Vagina (tissue), 2 donors: ENCODE measurements at places on chromosomes 3 and 15. TPM values are rescaled to one million over a fixed set of nuclear protein-coding genes. Genes with fewer than 3 reads are reported as not detected.

GOLGA6L7 gene
- not detected for total RNA-seq

DNA sequence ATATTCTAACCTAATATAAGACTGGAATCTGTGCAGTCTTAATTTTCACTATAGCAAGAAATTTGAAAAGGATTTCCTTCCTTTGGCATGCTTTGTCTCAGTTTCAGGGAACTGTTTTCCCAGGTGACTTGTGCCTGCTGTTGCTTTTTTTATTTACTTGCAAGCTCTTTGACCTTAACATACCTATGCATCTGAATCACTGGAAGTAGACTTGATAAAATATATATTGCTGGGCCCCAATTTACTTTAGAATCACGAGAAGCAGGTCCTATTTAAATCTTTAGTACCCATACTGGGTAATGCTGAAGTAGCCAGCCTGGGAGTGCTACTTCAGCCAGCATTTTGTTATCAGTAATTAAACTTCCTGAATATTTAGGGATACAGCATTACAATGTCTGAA lies 257.9 kb upstream of the ALCAM start:
- no peak for DNase-seq

DNA sequence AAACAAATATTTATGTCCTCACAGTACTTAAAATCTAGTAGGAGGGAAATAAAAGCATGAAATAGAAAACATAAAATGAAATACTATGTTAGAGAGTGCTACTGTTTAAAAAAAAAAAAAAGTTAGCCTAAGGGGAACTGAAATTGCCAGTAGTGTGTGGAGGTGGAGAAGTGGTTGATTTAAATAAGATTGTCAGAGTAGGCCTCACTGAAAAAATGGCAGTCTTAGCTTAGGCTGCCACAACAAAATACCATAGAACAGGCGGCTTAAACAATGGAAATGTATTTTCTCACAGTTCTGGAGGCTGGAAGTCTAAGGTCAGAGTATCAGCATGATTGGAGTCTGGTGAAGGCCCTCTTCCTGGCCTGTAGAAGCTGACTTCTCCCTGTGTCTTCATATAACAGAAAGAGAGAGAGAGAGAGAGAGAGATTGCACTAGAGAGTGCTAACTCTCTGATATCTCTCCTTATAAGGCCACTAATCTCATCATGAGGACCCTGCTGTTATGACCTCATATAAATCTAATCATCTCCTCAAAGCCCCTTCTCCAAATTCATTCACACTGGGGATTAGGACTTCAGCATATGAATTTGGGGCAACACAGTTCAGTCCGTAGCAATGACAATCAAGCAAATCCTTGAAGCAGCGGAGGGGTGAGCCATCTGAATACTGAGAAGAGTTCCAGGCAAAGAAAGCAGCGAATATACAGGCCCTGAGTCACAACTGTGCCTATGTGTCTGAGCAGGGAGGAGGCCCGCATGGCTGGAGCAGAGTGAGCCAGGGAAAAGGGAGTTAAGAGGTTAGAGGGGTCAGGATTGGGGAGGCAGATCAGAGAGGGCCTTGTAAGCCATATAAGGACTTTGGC lies 23.6 kb upstream of the LRRC34 start:
- no peak for DNase-seq

- DNase-seq: no peak
These were observed 38.3 kb upstream of the IGSF10 start for GRCh38 chr3:151499168-151499567.

GRCh38 chr3:99925584-99926230 lies 108.0 kb downstream of the CMSS1 start:
- DNase-seq: no peak

DLG1 gene
- total RNA-seq: 115 TPM

GRCh38 chr3:16888785-16889607 lies 4.2 kb downstream of the PLCL2 start:
- DNase-seq: no peak

GRCh38 chr3:13540297-13540995 lies 8.5 kb upstream of the FBLN2 start:
- DNase-seq: no peak

ECE2 gene
- 1.7 TPM for total RNA-seq

DNA sequence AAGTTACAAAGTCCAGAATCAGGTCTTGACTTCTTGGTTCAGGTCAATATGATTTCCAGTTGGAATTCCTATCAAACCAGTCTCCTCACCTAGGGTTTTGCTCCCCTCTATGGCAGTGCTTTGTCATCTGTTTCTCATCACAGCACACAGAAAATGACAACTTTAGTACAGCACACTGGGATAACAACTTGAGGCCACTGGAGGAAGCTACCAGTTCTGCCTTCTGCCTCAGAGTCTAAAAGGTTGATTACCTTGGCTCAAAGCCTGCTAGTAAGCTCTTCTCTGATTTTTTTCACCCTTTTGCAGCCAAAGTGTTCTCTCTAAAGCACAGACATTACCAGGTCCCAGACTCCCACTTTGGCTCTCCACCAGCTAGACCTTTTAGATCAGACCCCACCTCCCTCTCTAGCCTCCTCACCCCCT lies 24.8 kb upstream of the TRIM59 start:
- no peak for DNase-seq

DNA sequence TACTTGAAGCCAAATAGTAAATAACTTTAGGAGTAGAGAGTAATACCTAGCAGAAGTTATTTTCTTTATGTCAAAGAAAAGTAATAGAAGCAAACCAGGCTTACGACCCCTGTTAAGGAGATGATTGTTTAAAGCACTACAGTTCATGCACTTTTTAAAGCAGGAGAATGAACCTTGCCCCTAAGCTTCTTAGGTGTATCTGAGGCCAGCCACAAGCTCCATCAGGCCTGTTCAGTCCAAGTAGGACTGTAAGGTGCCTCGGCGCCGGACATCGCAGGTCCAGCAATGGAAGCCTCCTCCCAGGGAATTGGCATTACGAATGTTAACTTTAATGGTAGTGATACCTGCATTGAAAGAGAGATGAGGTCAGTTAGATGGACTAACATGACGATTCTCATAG lies 16.5 kb downstream of the GATM start:
- no peak for DNase-seq

DNA sequence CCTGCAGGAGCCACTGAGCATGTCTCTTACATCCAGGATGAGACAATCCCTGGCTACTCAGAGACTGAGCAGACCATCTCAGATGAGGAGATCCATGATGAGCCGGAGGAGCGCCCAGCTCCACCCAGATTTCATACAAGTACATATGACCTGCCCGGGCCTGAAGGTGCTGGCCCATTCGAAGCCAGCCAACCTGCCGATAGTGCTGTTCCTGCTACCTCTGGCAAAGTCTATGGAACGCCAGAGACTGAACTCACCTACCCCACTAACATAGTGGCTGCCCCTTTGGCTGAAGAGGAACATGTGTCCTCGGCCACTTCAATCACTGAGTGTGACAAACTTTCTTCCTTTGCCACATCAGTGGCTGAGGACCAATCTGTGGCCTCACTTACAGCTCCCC lies 6.2 kb downstream of the MAP1A start:
- no peak for DNase-seq

DNA sequence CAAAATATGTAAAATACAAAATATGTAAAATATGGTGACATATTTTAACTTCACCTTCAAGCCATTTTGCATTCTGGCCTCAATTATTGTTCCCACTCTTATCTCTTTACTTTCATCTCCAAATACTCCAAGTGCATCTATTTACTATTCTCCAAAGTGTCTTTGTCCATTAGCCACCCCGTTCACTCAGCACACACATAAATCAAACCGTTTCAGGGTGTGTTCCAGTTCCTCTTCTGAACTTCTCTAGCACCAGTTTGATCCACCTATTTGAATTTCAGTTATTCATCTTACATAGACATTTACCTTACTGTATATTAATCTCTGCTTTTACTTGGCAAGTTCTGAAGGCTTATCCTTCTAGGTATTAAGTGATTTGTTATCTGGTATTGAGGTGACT lies 45.1 kb downstream of the SGO1 start:
- DNase-seq: no peak

SH2D7 gene
- not detected for total RNA-seq

GRCh38 chr15:101494251-101494796 lies 4.8 kb upstream of the PCSK6 start:
- no peak for DNase-seq

GRCh38 chr3:182671942-182672341 lies 121.4 kb upstream of the ATP11B start:
- DNase-seq: no peak

- no peak for DNase-seq
These were observed 14.5 kb downstream of the C3orf20 start for GRCh38 chr3:14689247-14689980.

DNA sequence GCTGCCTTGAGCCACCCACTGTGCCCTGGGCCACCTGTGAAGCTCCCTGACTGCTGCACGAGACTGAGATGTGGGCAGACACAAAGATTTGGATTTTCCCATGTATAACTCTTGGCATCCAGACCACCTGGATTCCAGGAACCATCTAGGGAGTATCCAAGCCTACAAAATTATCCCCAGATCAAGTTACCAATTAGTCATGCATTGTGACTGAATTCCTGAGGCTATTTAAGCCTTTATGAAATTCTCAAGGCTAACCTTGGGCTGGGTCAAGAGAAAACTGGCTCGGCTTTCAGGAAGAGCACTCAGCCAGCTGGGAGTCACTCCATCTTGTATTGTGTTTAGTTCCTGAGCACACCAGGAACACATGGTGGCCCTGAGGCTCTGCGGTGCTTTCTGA lies 13.3 kb upstream of the ATP13A5 start:
- DNase-seq: no peak

DNA sequence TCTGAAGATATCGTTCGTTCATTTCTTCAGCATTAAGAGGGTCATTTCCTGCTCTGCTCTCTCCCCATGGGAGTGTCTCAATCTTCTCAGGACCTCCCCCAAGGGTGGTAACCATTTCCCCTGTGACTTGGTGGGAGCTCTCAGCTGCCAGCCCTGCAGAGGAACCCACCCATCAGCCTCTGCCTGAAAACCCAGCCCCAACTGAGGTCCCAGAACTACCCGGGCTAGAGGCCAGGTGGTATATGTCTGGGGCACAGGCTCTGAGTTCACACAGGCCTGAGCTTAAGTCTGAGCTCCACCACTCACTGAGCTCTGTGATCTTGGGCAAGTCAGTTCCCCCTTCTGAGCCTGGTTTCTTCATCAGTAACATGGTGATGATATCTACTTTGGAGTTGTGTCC lies 10.0 kb upstream of the ATP2B2 start:
- DNase-seq: no peak

DNA sequence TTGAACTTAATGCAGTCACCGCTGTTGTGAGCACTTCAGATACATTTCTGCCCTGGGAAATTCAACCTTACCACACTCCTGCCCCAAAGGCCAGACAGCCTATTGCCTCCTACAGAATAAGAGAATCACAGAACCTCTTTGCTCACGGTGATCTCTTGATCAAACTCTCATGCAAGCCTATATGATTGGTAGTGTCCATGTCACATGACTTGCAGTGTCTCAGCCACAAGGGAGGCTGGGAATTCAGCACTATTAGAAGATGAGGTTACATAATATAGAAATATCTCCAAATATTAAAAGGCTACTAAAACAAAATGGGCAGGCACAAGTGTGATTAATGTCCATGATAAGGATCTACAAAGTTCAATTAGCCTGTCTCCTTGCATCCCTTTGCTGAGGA lies 3.8 kb upstream of the PCOLCE2 start:
- DNase-seq: no peak

ISL2 gene
- 2.0 TPM for total RNA-seq

GRCh38 chr3:61172684-61173083 lies 78.6 kb downstream of the FHIT start:
- no peak for DNase-seq

SLC12A1 gene
- not detected for total RNA-seq

- DNase-seq: no peak
These were observed 37.6 kb upstream of the SLC9A9 start for GRCh38 chr3:143885780-143886427.

DNA sequence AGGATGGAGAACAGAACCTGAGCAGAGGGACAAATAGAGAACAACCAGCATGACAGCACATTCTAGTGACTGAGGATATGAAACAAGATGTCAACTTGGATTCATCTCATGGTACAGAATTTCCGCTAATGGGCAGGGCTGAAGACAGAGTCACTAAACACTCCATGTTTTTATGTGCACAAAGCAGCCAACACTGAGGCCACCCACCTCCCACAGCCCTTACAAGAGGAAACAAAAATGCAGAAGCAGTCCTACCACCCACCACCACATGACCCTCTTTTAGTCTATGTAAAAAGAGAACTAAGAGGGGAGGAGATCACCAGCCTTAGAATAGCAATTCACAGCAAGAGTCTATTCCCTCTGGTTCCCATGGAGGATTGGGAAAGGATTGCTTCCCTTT lies 131.4 kb upstream of the UBE2E2 start:
- no peak for DNase-seq

GRCh38 chr3:187735383-187735782 lies 9.9 kb downstream of the BCL6 start:
- DNase-seq: no peak

DNA sequence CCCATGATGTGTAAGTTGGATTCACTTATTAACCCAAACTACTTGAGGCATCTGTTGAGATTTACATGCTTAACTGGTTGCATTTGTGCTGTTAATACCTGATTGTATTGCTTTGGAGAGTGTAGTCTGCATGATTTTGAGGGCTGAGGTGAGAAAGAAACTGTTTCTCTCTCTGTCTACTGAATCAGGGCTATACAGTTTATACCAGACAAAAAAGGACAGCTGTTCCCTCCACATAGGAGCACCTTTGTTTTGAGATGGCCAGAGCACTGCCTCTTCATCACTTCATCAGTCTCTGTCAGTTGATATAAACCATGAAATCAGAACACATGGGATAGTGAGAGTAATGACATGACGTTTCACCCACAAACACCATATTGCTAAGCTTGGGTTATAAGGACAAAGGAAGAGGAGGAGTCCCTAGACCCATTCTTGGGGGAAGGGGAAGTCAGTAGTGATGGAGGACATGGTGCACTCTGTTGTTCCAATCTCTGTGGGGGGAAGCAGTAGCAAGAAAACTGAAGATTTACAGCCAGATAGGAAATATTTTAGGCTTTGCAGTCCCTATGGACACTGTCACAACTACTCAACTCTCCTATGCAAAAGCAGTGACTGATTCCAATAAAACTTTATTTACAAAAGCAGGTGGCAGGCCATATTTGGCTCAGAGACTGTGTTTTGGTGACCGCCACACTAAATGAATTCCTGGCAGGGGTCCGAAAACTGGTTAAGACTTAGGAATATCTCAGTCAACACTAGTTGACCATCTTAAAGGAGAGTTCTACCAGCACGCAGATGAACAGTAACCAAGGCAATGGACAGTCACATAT lies 123.9 kb upstream of the NR2E3 start:
- peak; percentile 29 for DNase-seq
